ENCODE measurements at places on chromosomes 1 and 21.

- DNase-seq = no peak
Observed at GRCh38 chr1:158078569-158079080, 85.2 kb downstream of the KIRREL1 start.

- no peak for DNase-seq
Observed at GRCh38 chr1:12065872-12066271, 2.8 kb downstream of the TNFRSF8 start.

- no peak for DNase-seq
Observed at GRCh38 chr1:44682883-44683265, 8.4 kb downstream of the ARMH1 start.

DNA sequence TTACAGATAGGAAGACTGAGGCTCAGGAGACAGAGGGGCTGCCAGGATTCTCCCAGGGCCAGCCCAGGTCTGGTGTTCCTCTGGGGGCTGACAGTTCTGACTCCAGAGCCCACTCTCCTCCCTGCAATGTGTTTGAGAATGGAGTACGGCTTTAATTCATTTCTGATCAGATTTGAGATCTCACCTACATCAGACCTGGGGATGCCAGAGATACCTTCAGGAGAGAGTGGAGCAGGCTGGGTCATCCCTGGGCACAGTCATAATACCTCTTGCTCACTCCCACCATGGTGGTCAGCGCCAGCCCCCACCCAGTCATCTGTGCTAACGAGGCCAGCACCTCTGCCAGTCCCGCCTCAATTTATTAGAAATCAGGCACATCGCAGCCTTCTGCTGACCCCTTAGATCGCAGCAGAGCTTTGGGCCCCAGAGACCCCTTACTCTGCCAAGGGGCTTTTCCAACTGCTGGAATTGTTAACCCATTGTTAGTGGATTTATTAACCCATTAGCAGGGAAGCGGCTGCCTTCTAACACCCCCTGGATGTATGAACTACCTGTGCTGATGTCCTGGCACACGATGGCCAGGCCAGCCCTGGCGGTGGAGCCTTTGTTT lies 352.1 kb downstream of the MATN1 start:
- DNase-seq = no peak

DNA sequence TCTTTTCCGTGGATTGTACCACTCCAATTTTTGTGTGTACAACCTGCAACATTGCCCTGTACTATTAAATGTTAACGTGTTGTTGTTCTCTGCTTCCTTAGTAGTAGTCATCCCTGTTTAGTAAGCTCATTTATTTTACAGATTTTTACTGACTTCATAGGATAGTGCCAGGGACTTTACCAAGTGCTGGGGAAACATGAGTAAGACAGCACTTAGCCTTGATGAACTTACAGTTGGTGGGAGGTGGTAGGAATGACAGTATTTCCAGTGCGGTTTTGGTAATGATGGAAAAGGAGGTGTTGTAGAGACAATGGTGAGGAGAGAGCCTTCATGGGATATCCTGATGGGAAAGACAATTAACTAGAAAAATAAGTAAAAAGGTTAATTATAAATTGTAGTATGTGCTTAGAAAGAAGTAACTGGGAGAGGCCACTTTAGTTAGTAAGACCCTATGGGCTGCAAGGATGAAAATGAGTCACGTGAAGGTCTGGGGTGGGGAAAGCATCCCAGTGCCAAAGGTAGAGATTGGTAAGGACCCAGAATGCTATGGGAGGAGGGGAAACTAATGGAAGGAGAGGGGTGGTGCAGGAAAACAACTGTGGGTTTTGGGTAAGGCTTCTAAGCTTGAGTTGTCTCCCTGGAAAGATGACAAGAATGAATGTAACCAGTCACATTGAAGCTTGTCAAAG lies 1.7 kb downstream of the RLF start:
- no peak for DNase-seq

DNA sequence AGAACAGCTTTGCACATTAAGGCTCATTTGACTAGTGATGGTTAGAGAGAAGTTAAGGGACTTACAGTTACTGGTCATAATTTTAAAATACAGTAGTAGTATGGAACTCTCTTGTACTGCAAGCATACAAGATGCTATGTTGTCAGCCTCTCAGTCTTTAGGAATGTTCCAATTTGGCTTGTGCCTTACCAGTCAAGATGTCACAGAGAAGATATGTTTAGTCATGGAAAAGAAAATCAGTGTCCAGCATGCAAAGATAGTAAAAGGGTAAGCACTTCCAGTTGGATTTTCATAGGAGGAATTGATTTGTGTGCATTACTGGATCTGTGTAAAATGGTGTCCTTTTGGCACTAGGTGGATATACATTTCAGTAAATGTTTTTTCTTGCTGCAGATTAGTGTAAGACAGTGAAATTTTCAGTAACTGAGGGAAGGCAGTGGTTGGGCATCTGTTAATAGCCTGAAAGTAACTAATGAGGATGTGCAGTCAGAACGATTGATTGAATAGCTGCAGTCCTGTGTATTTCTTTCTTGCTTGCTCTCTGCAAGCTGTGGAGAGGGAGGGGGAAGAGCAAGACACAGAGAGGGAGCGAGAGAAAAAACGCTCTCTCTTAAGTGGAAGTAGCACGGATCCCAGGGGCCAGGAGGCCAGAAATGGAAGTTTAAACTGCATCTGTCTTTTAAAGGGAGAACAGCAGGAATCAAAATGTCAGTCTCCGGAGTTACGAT lies 108.2 kb downstream of the CLEC20A start:
- DNase-seq = no peak

- no peak for DNase-seq
Observed at GRCh38 chr1:93758842-93759515, 77.3 kb upstream of the BCAR3 start.

GRCh38 chr1:211601982-211602670 lies 23.2 kb upstream of the SLC30A1 start:
- DNase-seq = no peak

- DNase-seq = no peak
Observed at GRCh38 chr1:97943354-97943753, 22.5 kb upstream of the DPYD start.

- DNase-seq = no peak
Observed at GRCh38 chr1:226886122-226886901, 15.9 kb downstream of the PSEN2 start.

GRCh38 chr1:39657923-39658485 lies 13.9 kb downstream of the NT5C1A start:
- peak; percentile 37 for DNase-seq

GRCh38 chr1:183873642-183874041 lies 68.7 kb downstream of the RGL1 start:
- DNase-seq = no peak

- no peak for DNase-seq
Observed at GRCh38 chr1:59474496-59474895, 177.6 kb downstream of the FGGY start.

GRCh38 chr1:226653311-226653921 lies 85.7 kb downstream of the ITPKB start:
- DNase-seq = peak; percentile 30

DNA sequence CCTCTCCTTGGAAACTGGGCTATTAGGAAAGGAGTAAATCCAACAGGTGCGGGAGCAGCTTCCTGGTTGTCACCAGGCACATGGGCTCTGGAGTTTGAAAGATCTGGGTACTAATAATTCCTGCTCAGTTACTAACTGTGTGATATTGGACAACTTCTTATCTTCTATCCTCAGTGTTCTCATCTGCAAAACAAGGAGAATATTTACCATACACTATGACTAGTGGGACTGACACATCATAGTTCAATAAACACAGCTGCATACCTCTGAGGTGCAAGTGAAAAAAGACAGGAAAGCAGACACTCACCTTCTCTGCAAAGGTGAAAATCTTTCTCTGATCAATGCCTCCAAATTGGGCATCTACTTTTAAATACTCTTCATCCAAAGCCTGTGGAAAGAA lies 19.7 kb downstream of the YARS1 start:
- DNase-seq = no peak

DNA sequence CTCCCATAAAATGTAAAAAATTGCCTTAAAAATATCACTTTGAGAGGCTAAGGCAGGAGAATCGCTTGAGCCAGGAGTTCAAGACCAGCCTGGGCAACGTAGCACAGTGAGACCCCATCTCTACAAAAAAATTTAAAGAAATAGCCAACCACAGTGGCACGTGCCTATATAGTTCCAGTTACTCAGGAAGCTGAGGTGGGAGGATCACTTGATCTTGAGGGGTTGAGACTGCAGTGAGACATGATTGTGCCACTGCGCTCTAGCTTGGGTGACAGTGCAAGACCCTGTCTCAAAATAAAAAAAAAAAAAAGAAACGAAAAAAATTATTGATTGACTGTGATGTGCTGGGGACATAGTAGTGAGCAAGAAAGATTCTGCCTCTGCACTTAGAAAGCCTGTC lies 38.4 kb downstream of the PKN2 start:
- no peak for DNase-seq

- DNase-seq = no peak
Observed at GRCh38 chr1:102776071-102776470, 332.3 kb downstream of the COL11A1 start.

DNA sequence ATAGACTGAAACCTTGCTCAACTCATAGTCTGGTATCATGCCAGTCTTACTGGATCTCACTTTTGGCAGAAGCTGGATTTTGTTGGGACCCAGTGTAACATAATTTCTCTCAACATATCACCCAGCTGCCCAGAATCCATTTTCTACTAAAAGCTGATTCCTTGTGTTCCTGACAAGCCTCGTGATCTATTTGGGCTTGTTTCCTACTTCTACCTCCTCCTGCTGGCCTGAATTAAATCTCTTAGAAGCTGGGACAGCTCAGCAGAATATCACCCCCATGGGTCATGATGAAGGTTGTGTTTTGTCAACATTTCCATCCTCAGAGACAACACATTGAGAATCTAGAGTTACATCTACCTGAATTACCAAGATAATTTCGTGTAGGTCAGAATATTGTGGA lies 7.7 kb downstream of the GOLT1A start:
- no peak for DNase-seq

DNA sequence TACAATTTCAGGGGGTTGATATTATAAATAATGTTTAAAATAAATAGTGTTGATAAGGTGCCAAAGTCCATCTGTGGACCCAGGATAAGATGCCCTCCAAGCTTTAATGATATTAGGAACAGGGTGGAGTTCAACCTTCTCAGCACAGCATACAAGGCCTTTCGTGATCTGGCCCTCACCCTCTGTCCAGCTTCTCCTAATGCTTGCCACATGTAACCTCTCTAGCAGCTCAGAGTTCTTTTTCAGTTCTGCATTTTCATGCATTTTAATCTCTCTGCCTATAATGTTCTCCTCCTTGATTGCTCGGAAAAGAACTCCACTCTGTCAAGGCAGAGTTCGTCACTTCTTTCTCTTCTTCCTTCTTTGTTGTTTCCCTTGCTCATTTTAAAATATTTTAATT lies 21.4 kb upstream of the SMAP2 start:
- DNase-seq = no peak

- no peak for DNase-seq
Observed at GRCh38 chr1:5890346-5891106, 101.7 kb downstream of the NPHP4 start.

Measured in activated T-helper 1 cell treated with anti-CD3 and anti-CD28 coated beads, Interleukin-2, amount 50 U/mL, for 16 hours (primary cell).